GM04503 (cell line): ENCODE measurements at places on chromosomes 3 and 15.

- DNase-seq = no peak
Measured at GRCh38 chr3:115340586-115340985, 193.5 kb upstream of the ZBTB20 start.

GRCh38 chr3:74897006-74897405, 282.5 kb upstream of the CNTN3 start:
- no peak for DNase-seq

DNA sequence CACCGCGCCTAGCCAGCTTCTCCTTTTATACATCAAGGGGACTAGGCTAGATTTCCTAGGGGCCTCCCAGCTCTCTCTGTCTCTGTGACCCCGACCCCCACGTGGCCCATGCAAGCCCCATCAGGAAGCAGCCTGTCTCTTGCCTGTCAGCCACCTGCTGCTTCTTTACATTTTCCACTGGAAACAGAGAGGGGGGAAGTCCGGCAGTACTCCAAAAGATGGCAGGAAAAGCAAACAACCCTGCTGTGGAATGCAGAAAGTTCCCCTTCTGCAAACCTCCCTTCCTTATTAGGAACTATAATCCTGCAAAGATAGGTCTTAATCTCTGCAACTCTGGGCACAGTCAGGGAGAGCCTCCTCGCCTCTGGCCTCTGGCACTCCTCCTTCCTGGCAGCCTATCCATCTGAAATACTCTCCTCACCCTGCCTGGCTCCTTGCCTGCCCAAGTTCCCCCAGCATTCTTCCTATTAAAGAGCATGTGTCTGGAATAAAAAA, 47.4 kb upstream of the HACD2 start:
- DNase-seq = no peak

DNA sequence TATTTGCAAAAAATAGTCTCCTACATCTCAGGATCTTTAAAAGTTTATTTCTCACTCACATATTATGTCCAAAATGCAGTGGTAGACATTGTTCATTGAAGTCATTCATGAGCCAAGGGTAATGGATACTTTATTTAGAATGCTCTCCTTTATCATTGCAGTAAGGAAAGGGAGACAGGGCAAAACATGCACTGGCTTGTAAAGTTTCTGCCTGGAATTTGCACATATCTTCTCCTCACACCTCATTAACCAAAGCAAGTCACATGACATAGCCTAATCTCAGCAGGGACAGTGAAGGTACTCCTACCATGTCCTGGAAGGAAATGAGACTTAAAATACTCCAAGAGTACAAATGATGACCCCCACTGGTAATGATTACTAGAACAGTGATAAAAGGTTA, 333.7 kb upstream of the EPHA3 start:
- DNase-seq = no peak

GRCh38 chr3:59374818-59375211, 325.0 kb upstream of the CFAP20DC start:
- no peak for DNase-seq

DNA sequence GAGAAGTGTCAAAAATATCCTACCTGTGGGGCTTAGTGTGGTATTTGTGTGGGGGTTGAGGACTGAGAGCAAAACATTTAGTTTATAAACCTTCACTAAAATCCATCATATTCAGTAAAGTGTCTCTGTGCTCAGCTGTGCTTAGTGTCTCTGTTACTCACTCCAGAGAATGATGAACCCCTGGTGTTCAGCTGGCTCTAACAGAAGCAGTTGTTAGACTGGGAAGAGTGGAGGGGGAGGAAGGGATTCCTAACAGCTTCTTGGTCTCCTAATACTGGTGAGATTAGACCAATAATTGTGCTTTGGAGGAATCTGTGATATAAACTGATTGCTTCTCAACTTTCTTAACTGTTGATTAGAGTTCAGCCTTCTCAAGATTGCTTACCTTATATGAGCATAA, 1123.5 kb downstream of the ROBO2 start:
- DNase-seq = no peak

GRCh38 chr3:195537995-195538394, 5.1 kb downstream of the PPP1R2 start:
- DNase-seq = no peak

GRCh38 chr15:67019069-67019468, 46.3 kb upstream of the SMAD3 start:
- DNase-seq = no peak

DNA sequence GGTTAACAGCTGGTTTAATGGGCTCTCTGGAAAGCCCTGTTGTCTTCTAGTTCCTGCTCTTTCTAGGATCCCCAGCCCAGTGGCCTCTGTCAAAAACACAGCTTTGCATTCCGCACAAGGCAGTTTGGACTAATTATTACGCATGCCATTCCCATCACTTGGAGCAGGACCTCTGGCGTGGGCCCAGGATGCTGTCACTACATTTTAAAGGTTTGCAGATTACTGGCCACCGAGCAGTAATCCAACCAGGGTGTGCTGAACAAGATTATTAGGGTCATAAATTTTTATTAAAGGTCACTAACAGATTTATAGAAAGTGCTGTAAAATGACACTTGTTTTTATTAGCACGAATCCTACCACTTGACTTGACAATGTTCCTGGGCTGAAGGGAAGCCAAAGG, 143.6 kb upstream of the SLC6A11 start:
- DNase-seq = no peak

GRCh38 chr15:85142312-85142711, 160.7 kb downstream of the PDE8A start:
- no peak for DNase-seq

DNA sequence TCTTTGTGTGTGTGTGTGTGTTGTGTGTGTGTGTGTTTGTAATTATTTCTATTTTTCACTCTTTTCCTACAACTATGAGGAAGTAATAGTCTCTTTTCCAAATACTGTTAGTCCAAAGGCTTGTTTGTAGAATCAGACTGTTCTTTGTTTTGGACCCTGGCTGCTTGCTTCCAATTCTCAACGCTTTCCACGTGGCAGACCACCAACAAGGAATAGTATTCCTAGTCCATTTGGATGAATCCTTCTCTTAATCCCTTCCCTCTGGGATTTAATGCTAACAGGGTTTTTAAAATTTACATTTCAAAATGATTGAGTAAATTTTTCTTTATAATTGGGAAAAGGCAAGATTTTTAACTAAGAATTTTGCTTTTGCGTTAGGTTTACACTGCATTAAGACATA, 62.7 kb downstream of the ADAMTSL3 start:
- DNase-seq = no peak

DNA sequence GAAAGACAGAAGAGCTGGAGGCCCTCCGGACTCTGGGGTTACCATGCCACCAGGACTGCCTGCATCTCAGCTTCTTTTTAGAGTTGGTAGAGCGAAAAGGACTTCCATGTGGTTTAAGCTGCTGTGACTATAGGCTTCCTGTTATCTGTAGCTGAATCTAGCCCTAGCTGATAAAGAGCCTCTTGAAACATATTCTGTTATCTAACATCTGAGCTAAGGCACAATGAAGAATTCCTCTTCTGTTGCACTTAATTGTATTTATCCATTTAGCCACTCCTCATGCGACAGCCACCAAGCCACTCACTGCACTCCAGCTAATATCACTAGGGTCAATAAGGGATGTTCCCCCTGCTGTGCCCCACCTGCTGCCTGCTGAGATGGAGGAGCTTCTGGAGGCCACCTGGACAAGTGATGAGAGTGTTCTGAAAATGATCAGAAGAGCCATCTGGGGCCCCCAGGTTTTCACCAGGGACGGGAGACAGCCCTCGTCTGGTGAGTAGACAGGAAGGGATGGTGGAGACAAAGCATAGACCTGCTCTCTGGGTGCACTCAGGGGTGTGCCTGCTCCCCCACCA, 94.6 kb upstream of the PLXNA1 start:
- no peak for DNase-seq

DNA sequence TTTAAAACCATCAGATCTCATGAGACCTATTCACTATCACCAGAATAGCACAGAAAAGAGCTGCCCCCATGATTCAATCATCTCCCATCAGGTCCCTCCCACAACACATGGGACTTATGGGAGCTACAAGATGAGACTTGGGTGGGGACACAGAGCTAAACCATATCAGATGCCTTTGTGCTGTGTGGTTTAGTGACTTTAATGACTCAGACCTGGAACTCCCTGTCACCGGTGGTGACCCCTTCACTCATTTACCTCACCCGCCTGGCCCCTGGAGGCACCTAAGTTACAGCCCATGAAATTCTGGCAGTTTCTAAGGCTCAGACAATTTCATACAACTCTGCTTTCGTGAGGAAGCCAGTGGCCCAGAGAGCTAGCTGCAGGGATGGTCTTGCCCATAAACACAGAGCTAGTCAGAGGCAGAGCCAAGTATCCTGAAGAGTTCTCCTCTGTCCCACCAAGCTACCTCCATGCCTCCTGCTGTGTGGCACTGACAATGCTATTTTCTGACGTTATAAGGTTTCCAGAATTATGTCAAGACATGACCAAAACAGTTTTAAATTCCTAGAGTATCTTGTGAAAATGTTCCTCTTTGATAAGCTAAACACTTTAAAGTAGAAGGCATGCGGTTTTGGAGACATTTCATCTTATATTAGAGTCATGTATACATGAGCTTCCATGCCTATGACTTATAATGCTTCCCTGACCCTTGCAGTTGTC, 231.1 kb upstream of the IL12A start:
- DNase-seq = no peak

DNA sequence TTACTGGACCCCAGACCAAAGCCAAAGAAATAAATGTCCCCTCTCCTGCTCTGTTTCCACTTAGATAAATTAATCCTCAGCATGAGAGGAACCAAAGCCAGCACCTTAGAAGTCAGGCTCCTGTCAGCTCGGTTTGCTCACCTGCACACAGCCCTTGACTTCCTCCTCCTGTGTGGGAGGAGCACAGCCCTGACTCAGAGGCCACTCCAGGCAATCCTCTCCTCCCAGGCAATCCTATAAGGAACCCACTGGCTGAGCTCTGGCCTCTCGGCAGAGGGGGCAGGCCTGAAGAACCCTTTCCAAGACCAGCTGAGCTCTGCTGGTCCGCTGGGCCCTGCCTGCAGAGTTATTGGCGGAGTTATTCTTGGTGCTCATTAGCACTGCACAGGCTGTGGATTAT, 30.8 kb downstream of the LIPC start:
- no peak for DNase-seq

GRCh38 chr15:68818066-68818768, 2.5 kb downstream of the ANP32A start:
- DNase-seq = no peak

DNA sequence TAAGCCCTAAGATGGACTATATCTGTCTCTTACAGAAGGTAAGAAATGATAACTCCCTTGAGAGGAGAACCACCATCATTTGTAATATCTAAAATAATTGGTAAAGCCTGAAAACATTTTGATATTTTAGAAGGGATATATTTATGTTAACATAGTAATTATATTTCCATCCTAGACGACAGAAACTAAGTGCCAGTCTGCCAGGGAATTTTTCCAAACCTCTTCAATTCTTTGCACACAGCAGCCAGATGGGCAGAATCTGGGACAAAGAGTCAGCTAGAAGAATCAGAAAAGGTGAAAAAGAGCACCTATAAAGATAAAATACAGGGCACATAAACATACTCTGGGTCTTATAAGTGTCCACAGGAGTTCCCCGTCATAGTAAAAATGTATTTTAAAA, 70.0 kb upstream of the CBLB start:
- no peak for DNase-seq

DNA sequence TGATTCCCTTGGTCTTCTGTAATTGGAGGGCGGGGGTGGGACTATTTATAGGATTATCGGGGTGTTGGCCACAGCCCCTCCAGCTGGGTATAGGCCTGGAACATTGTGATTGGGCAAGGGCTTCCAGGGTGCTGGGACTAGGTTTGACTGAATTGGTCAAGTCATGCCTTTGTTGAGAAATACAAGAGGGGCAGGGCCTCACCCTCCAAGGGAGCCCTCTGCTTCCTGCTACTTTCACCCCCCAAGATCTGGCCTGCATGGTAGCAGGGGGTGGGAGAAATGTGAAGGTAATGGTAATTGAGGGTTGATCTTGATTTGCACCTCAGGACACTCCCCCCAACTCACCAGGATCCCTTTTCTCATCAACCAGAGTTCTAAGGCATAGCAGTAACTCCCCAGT, 25.2 kb downstream of the TRIM71 start:
- DNase-seq = no peak

GRCh38 chr15:77185242-77185785, 114.4 kb upstream of the TSPAN3 start:
- no peak for DNase-seq

- DNase-seq = no peak
Measured at GRCh38 chr3:110343376-110343775, 728.2 kb upstream of the NECTIN3 start.

- no peak for DNase-seq
Measured at GRCh38 chr3:141321109-141321497, 47.2 kb upstream of the ZBTB38 start.

DNA sequence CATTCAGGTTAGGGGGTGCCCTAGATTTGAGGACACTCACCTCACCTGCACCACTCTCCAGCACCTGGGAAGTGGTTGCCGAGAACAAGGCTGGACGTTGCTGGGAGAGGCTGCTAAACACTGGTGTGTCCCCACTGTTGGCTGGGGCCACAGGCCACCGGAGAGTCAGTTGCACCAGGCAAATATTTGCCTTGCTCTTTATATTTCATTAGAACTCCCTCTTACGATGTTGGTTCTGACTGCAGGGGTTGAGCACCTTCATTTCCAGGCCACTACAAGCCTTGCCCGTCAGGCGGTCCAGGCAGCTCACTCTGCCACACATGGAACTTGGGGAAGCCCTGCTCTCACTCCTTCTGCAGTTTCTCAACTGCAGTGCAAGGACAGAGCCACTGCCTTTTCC, 30.7 kb downstream of the HCN4 start:
- no peak for DNase-seq

DNA sequence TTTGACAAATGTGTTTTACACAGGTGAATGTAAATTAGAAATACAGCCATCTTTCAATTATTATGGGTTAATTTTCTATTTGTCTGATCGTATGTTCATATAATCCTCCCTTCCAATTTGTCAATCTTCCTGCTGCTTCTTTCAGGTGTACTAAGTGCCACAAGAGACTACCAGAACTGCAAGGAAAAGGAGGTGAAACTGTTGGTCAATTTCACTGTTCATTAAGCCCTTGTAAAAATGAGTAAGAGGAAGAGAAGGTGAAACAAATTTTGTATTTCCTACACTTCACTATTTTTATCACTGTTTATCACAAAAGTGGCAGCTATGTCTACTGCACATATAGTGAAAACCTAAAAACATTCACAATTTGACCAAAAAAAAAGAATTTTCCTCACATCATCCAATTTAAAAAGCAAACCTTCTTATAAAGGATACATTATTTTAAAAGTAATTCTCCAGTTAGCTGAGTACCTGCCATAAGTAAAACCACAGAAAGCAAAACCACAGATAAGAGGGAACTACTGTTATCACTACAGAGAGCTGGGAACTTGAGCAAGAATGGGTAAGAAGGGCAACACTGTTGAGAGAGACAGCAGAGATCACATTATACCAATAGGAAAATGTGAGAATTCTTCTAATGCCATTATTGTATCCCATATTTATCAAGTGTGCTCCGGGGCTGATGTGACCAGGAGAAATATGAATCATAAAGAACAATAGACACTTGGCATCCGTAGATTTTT, 163.0 kb downstream of the TBC1D5 start:
- no peak for DNase-seq

GRCh38 chr15:75712668-75713337, at the start of gene CSPG4:
TSS of gene CSPG4 (minus strand) at chr15:75712848. CDS start at chr15:75712755, 93 bp downstream.
- no peak for DNase-seq

- no peak for DNase-seq
Measured at GRCh38 chr3:49707113-49707480, 12.4 kb downstream of the AMIGO3 start.
